ENCODE measurements at places on chromosomes 6 and 20.

DNA sequence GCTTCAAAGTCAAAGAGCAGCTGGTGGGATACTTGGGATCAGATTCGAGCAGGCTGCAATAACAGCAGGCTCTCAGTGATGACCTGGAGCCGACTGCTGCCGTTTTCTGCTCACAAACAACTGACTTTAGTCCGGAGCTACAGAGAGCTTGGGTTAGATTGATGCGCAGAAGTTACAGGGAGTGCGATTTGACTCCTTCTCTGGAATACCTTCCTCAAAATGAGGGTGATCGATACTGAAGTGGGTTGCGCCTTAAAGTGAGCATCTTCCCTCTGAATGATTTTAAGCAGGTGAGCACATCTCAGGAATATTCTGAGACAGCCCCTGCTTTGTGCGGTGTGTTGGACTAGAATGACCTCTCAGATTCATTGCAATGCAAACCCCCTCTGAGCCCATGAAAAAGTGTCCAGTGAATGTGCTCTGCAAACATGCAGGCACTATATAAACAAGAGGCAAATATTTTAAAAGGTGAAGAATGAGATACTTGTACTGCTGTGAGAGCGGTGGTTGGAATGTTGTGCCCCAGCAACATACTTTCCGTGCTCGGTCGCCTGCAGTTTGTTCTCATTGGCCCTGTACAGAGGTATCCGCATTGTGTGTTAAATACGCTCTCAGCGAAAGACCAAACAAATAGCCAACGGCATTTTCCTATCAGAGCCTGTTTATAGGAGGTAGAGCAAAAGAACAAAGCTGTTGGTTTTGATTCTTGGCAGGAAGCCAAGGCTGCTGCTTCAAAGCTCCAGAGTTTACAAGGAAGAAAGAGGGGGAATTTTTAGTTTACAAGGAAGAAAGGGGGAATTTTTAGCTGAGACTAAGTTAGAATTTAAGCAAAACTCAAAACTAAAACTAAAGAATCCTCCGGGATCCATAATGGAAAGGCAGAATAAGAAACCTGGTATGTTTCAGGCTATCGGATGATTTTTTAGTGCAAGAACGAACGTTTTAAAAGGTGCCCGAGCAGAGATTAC, 67.7 kb downstream of the PHACTR2 start:
- DNase-seq: no peak

DNA sequence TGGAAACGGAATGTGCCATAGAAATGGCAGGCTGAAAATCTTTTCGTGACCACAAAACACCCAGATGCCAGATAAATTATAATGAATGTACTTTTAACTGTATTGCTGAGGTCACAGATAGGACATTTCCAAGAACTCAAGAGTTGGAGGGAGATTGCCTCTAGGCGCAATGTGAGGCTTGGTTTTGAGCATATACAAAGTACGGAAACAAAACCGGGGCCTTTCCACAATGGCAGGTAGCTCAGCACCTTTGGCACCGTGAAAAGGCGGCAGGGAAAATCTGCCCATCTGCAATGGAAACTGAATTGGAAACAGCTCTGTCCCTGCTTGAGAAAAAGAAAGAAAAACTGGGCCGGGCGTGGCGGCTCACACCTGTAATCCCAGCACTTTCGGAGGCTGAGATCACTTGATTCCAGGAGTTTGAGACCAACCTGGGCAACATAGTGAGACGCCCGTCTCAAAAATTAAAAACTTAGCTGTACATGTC, 10.5 kb upstream of the C20orf144 start:
- no peak for DNase-seq

DNA sequence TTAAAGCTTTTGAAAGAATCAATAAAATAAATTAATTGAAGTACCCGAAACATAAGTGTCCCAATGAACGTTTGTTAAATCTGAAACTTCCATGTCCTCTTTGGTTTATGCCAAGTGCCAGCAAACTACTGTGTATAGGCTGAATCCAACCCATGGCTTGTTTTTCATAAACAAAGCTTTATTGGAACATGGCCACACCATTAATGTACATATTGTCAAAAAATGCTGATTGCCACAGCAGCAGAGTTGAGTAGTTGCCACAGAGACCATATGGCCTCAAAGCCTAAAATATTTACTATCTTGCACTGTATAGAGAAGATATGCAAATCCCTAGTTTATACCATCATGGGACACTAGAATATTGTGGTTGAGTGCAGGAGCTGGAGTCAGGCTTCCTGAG, 406.1 kb downstream of the MAFB start:
- DNase-seq: no peak

- no peak for DNase-seq
Observed at GRCh38 chr6:113489952-113490746, 367.0 kb upstream of the MARCKS start.

GRCh38 chr20:9514461-9515213, at the start of gene LAMP5:
TSS of gene LAMP5 (plus strand) at chr20:9514590. CDS start at chr20:9514853, 263 bp downstream.
- DNase-seq: no peak

DNA sequence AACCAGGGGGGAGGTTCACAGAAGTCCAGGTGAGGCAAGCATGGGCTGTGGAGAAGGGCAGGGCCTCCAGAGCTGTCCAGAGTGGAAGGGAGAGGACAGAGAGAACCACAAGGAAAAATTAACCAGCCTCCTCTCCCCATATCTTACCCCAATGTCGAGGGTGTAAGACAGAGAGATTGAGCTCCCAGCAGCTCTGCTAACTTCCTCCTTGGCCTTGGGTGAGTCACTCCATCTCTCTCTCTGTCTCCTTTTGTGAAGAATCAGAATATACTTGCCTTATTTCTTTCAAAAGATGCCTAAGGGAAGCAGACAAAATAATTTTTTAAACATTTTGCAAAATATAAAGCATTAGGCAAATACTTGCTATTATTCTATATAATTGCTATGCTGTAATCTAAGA, 58.3 kb upstream of the IYD start:
- DNase-seq: no peak
